Natural killer cell (primary cell): ENCODE measurements at places on chromosomes 7 and 10.

DNA sequence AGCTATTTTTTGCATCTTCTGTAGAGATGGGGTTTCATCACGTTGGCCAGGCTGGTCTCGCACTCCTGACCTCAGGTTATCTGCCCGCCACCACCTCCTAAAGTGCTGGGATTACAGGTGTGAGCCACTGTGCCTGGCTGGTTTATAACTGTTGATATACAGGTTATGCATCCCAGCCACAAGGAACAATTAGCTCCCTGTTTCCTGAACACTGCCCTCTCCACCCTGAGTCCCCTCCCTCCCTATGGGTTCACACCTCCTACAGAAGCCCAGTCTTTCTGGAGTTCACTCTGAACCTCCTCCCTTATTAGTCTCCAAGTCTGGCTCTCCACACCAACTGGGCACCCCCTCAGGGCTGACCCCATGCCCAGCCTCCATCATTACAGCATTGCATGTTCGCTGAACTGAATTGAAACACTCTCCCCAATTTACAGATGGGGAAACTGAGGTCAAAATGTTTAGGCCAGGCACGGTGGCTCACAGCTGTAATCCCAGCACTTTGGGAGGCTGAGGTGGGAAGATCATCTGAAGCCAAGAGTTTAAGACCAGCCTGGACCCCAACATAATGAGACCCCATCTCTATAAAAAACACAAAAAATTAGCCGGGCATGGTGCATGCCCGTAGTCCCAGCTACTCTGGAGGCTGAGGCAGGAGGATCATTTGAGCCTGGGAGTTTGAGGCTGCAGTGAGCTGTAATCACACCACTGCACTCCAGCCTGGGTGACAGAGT is 1.7 kb upstream of the CLIP2 start:
- no peak overlapping the region for H3K27ac ChIP-seq
- peaks cover 2% of the 10 kb centered on the region for H3K27me3 ChIP-seq
- H3K36me3 ChIP-seq = no peaks in the 10 kb centered on the region
- peaks cover 44% of the 10 kb centered on the region for H3K4me1 ChIP-seq
- DNase-seq = no peak
- H3K4me3 ChIP-seq = no peak overlapping the region

- H3K4me1 ChIP-seq = peaks cover 93% of the 10 kb centered on the region
- H3K4me3 ChIP-seq = no peak overlapping the region
These were observed 99.4 kb downstream of the CTBP2 start for GRCh38 chr10:125060826-125061556.

DNA sequence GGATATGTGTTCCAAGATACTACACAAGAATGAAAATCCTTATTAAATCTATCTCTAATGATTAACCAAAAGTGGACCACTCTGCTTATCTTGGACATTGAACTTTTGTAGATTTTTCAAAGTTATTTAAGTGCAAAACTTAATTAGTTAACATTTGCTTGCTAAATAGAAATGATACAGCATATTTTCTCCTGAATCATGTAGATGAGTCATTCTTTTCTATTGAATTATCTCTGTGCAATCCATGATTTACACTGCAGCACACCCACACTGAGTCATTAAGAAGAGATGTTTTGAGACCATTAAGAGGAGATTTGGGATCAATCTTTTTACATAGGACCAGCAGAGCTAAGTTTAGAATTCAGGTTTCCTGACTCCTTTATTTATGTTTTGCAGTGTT is 6.6 kb upstream of the ABCC2 start:
- no peaks in the 10 kb centered on the region for H3K36me3 ChIP-seq
- H3K27ac ChIP-seq = no peak overlapping the region
- no peak for DNase-seq

DNA sequence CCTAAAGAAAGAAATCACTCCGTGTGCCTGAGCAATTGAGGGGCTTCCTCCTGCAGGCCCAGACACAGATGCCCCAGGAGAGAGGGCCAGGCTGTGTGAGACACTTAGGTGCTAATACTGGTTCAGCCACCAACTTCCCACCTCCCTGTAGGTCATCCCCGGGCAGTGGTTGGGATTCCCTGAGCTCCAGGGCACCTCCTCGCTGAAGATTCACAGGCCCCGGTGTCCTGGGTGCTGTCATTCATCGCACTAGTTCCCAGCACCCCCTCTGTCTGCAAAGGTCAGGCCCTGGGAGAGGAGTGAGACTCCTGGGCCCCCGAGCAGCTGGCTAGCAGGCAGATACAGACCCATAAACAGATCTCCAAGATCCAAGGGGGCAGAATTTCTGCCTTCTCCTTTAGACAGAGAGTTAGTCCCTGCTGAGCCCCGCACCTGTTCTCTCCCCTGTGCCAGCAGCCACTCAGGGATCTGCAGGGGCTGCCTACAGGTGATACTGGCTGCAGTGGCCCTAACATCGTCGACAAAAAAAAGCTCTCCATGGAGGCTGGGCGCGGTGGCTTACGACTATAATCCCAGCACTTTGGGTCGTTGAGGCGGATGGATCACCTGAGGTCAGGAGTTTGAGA is 38.2 kb upstream of the GTF2I start:
- no peak overlapping the region for H3K4me3 ChIP-seq
- no peak for DNase-seq
- no peak overlapping the region for H3K27ac ChIP-seq
- H3K27me3 ChIP-seq = no peaks in the 10 kb centered on the region

GRCh38 chr10:13950543-13950939 is 363.8 kb downstream of the PRPF18 start:
- no peaks in the 10 kb centered on the region for H3K36me3 ChIP-seq
- no peak for DNase-seq
- H3K4me1 ChIP-seq = no peaks in the 10 kb centered on the region
- no peak overlapping the region for H3K27ac ChIP-seq
- H3K27me3 ChIP-seq = no peaks in the 10 kb centered on the region

DNA sequence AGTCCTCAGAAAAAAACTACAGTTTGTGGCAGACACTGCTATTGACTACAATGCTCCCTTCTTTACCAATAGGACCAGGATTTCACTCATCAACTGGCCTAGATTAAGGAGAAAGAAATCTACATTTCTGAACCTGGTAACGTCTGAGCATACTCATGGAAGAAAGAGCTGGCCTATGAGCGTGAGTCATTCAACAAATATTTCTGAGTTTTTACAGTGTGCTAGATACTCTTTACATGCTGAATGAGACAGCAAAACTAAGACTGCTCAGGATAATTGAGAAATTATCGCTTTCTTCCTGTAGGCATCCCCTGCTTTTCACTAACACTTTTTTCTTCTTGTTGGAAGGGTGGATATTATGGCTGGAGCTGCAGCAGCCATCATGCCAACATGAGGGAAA is 609.7 kb downstream of the TNS3 start:
- no peak overlapping the region for H3K4me3 ChIP-seq
- H3K27ac ChIP-seq = no peak overlapping the region
- H3K27me3 ChIP-seq = no peaks in the 10 kb centered on the region
- no peak for DNase-seq
- H3K4me1 ChIP-seq = no peaks in the 10 kb centered on the region
- H3K36me3 ChIP-seq = no peaks in the 10 kb centered on the region

- no peak for DNase-seq
- H3K4me3 ChIP-seq = no peak overlapping the region
- H3K27ac ChIP-seq = no peak overlapping the region
- H3K36me3 ChIP-seq = no peaks in the 10 kb centered on the region
These were observed 121.1 kb upstream of the CDC14C start for GRCh38 chr7:48803250-48803649.

GRCh38 chr10:77926566-77927401 is at the start of gene DLG5:
DLG5 (minus strand) TSS chr10:77926755; CDS start chr10:77926520, 235 bp downstream.
- H3K27me3 ChIP-seq = peaks cover 10% of the 10 kb centered on the region
- peak; percentile 35 for DNase-seq
- H3K4me3 ChIP-seq = peak within 1 kb of the TSS; percentile 46
- H3K27ac ChIP-seq = no peak within 1 kb of the TSS

DNA sequence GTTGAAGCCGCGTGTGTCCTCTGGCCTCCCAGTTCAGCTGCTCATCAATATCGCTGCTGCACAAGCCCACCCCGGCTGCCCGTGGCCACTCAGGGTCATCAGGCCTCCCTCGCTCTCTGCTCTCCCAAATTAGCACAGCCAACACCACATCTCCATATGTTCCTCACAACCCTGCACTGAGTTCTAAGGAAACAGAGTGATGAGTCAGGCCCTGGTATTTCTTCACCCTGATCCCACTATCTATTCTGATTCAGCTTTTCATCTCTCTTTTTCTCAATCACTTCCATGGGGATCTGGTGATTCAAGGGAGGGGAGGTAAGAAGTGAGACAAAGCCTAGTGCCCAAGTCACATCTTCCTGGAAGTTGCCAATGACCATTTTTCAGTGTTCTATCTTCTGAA is 23.8 kb downstream of the CYTH3 start:
- H3K4me3 ChIP-seq = no peak overlapping the region
- no peak for DNase-seq
- H3K36me3 ChIP-seq = no peaks in the 10 kb centered on the region
- H3K4me1 ChIP-seq = peaks cover 21% of the 10 kb centered on the region

- H3K27ac ChIP-seq = no peak overlapping the region
- no peaks in the 10 kb centered on the region for H3K36me3 ChIP-seq
- H3K4me1 ChIP-seq = peaks cover 34% of the 10 kb centered on the region
These were observed 134.1 kb downstream of the SPAG6 start for GRCh38 chr10:22479419-22479818.

DNA sequence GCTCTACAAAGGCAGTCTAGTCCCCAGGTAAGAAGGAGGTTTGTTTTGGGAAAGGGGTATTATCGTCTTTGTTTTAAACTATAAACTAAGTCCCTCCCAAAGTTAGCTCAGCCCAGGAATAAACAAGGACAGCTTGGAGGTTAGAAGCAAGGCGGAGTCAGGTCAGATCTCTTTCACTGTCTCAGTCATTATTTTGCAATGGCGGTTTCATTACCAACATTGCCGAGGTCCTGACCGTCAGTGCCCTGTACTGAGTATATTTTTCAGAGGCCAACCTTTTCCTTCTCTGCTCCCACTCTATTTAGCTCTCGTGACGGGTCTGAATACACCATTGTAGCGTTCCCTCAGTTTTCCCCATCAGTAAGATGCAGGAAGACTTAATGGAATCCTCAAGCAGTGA is 184.5 kb downstream of the PRKCQ start:
- peaks cover 4% of the 10 kb centered on the region for H3K4me1 ChIP-seq
- no peaks in the 10 kb centered on the region for H3K36me3 ChIP-seq
- H3K27ac ChIP-seq = no peak overlapping the region
- H3K4me3 ChIP-seq = no peak overlapping the region
- no peak for DNase-seq

- H3K27ac ChIP-seq = no peak overlapping the region
- H3K4me3 ChIP-seq = no peak overlapping the region
- DNase-seq = peak; percentile 50
These were observed 8.3 kb downstream of the IQCE start for GRCh38 chr7:2566890-2567678.

- H3K27me3 ChIP-seq = no peaks in the 10 kb centered on the region
- no peaks in the 10 kb centered on the region for H3K36me3 ChIP-seq
These were observed 86.2 kb upstream of the DYNC1I1 start for GRCh38 chr7:95686109-95686508.

GRCh38 chr7:43142703-43143102 is 30.3 kb downstream of the HECW1 start:
- DNase-seq = no peak
- no peak overlapping the region for H3K27ac ChIP-seq
- H3K27me3 ChIP-seq = peaks cover 2% of the 10 kb centered on the region
- H3K36me3 ChIP-seq = no peaks in the 10 kb centered on the region

DNA sequence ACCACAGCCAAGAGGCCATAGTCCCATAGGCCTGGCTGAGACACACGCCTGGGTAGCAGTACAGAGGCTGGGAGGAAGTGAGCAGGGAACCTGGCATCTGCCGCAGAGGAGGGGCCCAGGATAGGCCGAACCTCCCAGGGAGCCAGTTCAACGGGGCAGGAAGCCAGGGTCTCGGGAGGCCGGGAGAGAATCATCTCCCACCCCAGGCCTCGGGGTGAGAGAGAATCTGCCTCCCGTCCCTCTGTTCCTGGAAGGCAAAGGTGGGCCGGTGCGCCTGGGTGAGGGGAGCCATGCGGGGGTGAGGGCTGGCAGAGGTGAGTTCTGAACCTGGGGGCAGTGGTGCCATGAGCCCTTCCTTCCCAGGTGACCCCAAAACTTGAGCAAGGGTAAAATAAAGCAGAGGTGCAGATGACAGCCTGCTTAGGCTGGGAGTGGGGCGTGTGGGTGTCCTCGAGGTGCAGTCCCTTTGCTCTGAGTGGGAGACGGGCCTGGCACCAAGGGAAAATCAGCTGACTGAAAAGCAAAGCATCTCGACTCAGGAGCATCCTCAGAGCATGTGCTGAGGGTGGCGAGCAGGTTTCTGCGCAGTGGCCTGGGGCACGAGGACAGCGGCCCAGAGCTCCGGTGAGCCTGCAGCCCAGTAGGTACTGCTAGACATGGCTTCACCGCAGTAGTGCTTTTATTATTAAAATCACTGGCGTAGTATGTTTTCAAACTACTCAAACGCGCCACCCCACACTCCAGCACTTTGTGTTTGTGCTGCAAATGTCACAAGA is 15.5 kb downstream of the AGAP3 start:
- no peaks in the 10 kb centered on the region for H3K4me1 ChIP-seq
- H3K4me3 ChIP-seq = no peak overlapping the region
- no peaks in the 10 kb centered on the region for H3K36me3 ChIP-seq
- no peaks in the 10 kb centered on the region for H3K27me3 ChIP-seq
- no peak for DNase-seq
- H3K27ac ChIP-seq = no peak overlapping the region

DNA sequence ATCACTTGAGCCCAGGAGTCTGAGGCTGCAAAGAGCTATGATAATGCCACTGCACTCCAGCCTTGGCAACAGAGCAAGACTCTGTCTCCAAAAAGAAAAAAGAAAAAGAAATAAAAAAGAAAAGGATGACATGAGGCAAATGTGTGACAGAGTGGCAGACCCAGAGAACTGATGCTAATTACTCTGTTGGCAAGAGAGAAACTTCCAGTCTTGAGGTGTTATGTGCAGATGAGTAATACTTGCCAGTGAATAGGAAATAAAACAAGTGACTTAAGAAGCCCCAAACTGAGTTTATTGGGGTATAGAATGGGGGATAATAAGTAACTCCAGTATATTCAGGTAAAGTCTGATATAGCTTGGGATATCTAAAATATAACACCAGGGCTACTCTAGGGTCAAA is 9.5 kb upstream of the ANXA7 start:
- no peaks in the 10 kb centered on the region for H3K27me3 ChIP-seq
- no peak overlapping the region for H3K27ac ChIP-seq
- H3K4me1 ChIP-seq = no peaks in the 10 kb centered on the region
- DNase-seq = no peak
- no peak overlapping the region for H3K4me3 ChIP-seq
- peaks cover 36% of the 10 kb centered on the region for H3K36me3 ChIP-seq

DNA sequence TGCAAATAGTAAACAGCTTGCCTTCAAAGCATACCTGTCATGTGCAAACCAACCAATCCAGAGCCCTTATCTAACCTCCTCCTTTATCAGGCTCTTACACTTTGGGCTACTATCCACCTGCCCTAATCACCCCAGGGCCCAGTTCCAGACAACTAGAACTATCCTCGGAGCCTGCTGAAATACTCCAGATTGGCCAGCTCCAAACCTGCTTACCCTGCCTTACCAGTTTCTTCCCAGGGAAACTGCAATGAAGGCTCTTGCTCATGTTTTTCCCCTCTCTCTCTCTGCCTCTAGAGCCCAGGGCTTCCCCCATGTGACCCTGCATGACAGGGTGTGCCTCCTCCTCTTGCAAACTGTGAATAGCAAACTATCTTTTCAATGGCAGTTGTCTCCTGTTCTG is 81.4 kb upstream of the CAPZA2 start:
- H3K4me3 ChIP-seq = no peak overlapping the region
- H3K4me1 ChIP-seq = no peaks in the 10 kb centered on the region
- DNase-seq = no peak
